ENCODE measurements at places on chromosomes 6 and 20. TPM values are rescaled to one million over a fixed set of nuclear protein-coding genes. Genes with fewer than 3 reads are reported as not detected.

The AGPAT4 gene
- 7.2 TPM for total RNA-seq

The SLC4A11 gene
- 1.1 TPM for total RNA-seq

The TMEM217 gene
- 4.7 TPM for total RNA-seq

The POM121L2 gene
- not detected for total RNA-seq

The MUC21 gene
- total RNA-seq, result not detected

The SNX3 gene
- 136 TPM for total RNA-seq

The C20orf202 gene
- 0.38 TPM for total RNA-seq

The HCRTR2 gene
- total RNA-seq, result not detected

The THBD gene
- 40.6 TPM for total RNA-seq

The BPIFB1 gene
- not detected for total RNA-seq

The KLHDC3 gene
- total RNA-seq, result 93.9 TPM

The WFDC5 gene
- not detected for total RNA-seq

The RIN2 gene
- total RNA-seq, result 77.9 TPM

The OVOL2 gene
- not detected for total RNA-seq

The TPBG gene
- total RNA-seq, result 15.9 TPM

The BTN1A1 gene
- not detected for total RNA-seq

The ZNF335 gene
- total RNA-seq, result 16.3 TPM

The NXT1 gene
- 34.3 TPM for total RNA-seq

The C6orf15 gene
- not detected for total RNA-seq

The PROCR gene
- 124 TPM for total RNA-seq

The SLC22A7 gene
- not detected for total RNA-seq

The KHDRBS2 gene
- total RNA-seq, result not detected

The BACH2 gene
- 4.0 TPM for total RNA-seq

The EYA4 gene
- 1.1 TPM for total RNA-seq

The HAO1 gene
- total RNA-seq, result not detected

The PAK5 gene
- not detected for total RNA-seq
